Stimulated activated CD8-positive, alpha-beta memory T cell treated with anti-CD3 and anti-CD28 coated beads, Interleukin-4, amount 100 ng/mL, for 1 hour (primary cell): ENCODE measurements at places on chromosomes 5 and 9.

DNA sequence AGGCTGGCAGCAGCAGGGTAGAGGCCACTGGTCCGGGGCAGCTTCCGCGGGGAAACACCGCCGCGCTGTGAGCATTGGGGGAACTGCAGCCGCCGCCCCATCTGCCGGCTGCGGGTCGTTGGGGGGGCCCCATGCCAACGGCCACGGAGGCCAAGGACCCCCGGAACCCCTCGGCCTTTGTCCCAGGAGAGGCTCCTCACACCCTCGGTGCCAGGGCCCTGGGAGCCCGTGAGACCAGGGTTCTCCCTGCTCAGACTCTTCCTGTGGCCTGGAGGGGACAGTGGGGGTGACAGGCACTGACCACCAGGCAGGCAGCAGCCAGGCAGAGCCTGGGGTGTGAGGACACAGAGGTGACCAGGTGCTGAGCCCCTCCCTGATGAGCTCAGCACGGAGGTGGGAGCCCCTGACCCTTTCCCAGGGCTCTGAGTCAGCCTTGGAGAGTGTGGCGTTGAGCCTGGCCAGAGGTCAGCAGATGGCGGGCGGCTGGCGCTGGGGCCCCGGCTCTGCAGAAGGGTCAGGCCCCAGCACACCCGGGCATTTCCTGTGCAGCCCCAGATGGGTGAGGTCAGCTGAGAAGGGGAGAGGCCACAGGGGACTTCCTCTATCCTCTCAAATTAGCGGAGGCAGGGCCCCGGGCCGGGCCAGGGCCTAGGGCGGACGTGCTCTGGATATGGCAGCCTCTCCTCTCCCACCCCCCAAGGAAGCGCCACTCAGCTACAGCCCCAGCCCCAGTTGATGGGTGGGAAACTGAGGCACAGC lies 17.9 kb upstream of the EGFL7 start:
- peak; percentile 48 for DNase-seq

- no peak for DNase-seq
These were observed 454.3 kb downstream of the CTNND2 start for GRCh38 chr5:11449966-11450365.

- no peak for DNase-seq
These were observed 91.8 kb upstream of the IFNK start for GRCh38 chr9:27432308-27432707.

- no peak for DNase-seq
These were observed 2.7 kb downstream of the KLF4 start for GRCh38 chr9:107486674-107487520.

- no peak for DNase-seq
These were observed 1029.6 kb downstream of the CDH12 start for GRCh38 chr5:21823588-21823987.
